ENCODE measurements at places on chromosomes 11 and 22.
A peak's percentile ranks its signal among the peaks of the same experiment; 100 is the strongest.

DNA sequence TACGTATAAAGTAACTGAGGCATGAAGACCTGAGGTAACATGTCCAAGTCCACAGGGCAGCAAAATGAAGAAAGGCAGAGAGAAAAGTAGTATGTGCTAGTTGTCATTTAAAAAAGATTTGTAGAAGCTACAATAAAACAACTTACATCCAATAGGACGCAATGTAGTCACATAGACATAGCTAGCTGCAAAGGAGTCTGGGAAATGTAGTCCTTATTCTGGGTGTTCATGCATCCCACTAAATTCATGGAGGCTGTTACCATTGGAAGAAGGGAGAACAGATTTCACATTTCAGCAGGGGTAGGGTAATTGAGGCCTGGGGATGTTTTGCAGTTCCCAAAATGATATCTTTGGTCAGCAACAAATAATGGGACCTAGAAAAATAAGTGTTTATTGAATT is 571.4 kb downstream of the MIAT start:
- no peaks in the 10 kb centered on the region for H3K36me3 ChIP-seq
- H3K4me3 ChIP-seq, result no peak overlapping the region
- DNase-seq, result no peak
- no peak overlapping the region for H3K27ac ChIP-seq
- peaks cover 3% of the 10 kb centered on the region for H3K27me3 ChIP-seq
- no peaks in the 10 kb centered on the region for H3K4me1 ChIP-seq

DNA sequence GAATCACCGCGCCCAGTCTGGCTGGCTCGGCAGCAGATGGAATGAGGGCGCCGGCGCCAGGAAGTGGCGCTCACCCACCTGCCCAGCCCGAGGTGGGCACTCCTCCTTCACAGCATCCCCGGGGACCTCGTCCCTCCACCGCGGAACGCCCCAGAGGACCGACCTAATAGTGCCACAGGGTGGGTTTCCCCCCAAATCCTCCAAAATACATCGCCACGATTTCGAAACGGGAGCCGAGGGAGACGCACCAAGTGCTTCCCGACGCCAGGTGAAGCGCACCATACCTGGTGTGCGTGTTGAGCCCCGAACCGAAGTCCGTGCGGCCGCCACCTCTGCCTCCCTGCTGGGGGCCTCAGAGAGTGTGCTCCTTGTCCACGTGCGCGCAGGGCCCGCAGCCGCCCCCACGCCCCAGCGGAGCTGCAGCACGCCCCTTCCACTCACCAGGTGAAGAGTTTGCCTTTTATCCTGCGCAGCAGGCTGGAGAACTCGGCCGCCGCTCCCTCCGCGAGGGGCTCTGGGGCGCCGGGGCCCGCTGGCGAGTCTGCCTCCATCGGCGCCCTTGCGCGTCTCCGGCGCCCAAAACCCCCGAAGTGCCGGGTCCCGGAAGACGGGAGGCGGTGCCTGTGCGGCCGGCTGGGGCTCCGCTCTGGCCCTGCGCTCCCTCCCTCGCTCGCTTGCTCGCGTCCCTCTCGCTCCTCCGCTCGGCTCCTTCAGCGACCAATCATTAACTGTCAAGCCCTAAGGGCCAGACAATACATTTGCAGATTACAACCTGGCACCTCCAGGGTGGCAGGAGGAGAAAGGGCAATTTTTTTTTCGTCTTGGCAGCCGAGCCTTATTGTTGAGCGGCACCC is at the start of gene SLC35F2:
TSS of gene SLC35F2 (minus strand) at position 571 of the 854 bp plus-strand sequence. CDS start at position 551, 20 bp downstream.
- H3K4me3 ChIP-seq, result peak within 1 kb of the TSS; percentile 93
- peaks cover 30% of the 10 kb centered on the region for H3K4me1 ChIP-seq
- H3K27ac ChIP-seq, result peak within 1 kb of the TSS; percentile 70
- no peaks in the 10 kb centered on the region for H3K36me3 ChIP-seq

DNA sequence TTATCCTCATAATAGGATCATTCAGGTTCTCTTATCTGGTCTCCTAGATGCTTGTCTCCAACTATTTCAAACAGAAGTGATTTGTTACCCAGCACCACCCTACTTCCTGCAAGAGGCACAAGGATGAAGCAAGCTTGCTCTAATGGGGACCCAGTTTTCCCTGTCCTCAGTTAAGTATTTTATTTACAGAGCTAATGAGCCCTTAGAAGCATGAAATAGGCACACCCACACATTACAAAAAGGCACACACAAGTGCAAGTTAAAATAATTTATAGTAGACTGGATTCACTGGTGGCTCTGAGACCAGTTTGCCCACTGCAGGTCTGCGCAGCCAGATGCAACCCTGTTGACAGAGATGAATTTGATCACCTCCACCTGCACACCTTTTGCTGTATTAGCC is 167.5 kb downstream of the KIRREL3 start:
- H3K4me1 ChIP-seq, result no peaks in the 10 kb centered on the region
- no peak for DNase-seq
- no peak overlapping the region for H3K27ac ChIP-seq

DNA sequence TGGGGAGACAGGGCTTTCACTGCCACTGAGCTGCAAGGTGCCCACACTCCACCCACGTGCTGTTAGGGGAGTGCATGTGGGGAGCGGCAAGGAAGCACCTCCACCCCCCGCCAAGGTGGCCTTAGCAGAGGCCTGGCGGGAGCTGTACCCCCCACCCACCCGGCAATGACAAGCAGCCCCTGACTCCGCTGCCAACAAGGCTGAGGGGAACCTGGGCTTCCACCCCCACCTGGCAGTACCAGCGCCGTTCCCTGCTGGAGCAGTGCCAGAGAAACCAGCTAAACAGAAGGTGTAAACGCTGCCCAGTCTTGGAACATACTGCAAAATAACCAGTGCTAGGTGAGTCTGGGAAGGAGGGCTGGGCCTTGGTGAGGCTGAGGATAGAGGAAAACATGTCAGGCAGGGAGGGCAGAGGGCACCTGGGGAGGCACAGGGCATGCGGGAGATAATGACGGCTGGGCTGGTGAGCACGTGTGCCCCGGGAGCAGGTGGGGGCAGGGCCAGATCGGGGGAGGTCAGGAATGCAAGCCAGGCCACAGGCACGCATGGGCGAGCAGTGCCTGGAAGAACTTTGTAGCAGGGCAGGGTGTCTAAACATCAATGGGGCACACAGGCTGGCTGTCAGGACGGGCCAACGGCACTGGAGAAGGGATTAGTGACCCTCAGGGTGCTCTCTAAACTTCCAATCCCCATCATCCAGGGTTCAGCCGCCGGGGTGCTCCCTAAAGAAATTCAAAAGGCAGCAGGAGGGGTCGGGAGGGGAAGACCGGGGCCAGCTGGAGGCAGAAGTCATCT is 6.6 kb downstream of the CERK start:
- H3K4me1 ChIP-seq, result peaks cover 63% of the 10 kb centered on the region
- no peak overlapping the region for H3K4me3 ChIP-seq
- H3K27ac ChIP-seq, result peak overlapping the region; percentile 84
- no peak for DNase-seq
- peaks cover 31% of the 10 kb centered on the region for H3K36me3 ChIP-seq

DNA sequence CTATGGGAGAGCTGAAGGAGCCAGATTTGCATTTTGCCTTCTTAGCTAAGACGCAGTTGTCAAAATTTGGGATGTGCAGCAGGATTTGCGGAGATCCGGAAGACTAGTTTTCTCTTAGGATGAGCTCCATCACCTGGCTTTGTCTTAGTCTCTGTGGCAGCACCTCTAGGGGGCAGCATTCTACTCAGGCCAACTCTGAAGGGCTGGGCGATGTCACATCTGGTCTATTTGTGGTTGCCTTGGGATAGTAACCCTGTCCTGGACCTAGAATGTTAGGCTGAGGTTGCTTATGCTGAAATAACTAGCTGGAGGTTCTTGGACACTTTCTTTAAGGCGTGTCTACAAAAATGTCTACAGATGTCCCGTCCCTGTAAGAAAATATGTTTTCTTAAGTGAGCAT is 116.2 kb downstream of the FAT3 start:
- H3K4me3 ChIP-seq, result no peak overlapping the region
- DNase-seq, result peak; percentile 0
- no peak overlapping the region for H3K27ac ChIP-seq
- H3K27me3 ChIP-seq, result no peaks in the 10 kb centered on the region
- H3K4me1 ChIP-seq, result no peaks in the 10 kb centered on the region
- no peaks in the 10 kb centered on the region for H3K36me3 ChIP-seq

DNA sequence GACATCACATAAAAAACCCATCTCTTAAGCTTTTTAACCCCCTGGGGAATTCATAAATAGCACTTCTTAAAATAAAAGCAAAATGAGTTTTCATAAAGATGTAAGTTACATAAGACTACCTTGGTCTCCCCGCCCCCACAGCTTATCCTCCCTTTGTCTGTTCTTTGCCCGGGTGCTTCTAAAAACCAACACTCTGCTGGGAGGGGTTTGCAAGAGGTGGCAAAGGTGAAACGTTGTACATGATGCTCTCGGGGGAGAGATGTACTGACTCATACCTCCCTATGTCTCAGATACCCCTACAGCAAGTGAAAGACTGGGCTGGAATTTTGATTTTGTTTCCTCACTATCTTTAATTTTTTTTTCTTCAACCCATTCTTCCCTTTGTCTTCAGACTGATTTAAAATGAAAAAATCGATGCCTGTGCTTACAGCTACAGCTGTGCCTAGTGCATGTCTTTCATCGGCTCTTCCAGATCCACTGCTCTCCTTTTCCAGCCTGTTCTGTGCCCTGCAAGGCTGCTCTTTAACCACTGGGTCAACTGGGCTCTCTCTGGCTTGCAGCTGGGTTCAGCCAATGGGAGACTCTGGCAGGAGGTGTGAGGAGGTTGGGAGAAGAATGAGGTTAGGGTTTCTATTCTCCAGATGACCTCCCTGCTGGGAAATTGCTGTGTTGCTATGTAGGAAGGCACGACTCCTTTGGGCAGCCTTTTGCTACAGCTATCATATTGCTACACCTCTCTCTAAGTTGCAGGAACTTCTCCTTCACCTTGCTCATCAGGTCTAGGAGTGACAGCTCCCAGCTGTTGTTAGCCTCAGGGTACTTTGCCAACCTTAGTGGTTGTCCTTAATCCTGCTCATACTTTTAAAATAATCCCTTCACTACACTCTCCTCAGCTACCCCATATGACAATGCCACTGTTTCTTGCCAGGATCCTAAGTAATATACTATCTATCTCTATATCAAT is 266.5 kb downstream of the TENM4 start:
- no peaks in the 10 kb centered on the region for H3K27me3 ChIP-seq
- H3K4me1 ChIP-seq, result no peaks in the 10 kb centered on the region
- no peak for DNase-seq
- no peaks in the 10 kb centered on the region for H3K36me3 ChIP-seq
- H3K27ac ChIP-seq, result no peak overlapping the region

DNA sequence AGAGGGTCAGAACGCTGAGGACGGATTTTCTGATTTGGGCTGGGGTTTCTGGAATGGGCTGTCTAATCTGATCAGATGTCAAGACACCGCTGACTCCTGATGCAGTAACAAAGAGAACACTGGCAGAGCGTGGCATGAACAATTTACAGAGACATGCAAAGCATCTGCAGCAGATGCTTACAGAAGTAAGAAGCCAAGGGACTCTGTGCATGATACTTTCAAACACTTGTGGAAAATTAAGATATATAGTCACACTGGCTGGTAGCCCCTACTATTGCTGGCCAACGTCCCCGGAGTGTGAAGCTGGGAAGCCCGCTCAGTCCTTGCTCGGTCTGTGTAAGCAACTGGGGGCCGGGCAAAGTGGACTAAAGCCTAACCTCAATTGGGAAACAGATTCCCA is 903.7 kb downstream of the BRD1 start:
- no peaks in the 10 kb centered on the region for H3K27me3 ChIP-seq
- H3K27ac ChIP-seq, result no peak overlapping the region
- DNase-seq, result no peak
- no peaks in the 10 kb centered on the region for H3K36me3 ChIP-seq
- H3K4me1 ChIP-seq, result no peaks in the 10 kb centered on the region

DNA sequence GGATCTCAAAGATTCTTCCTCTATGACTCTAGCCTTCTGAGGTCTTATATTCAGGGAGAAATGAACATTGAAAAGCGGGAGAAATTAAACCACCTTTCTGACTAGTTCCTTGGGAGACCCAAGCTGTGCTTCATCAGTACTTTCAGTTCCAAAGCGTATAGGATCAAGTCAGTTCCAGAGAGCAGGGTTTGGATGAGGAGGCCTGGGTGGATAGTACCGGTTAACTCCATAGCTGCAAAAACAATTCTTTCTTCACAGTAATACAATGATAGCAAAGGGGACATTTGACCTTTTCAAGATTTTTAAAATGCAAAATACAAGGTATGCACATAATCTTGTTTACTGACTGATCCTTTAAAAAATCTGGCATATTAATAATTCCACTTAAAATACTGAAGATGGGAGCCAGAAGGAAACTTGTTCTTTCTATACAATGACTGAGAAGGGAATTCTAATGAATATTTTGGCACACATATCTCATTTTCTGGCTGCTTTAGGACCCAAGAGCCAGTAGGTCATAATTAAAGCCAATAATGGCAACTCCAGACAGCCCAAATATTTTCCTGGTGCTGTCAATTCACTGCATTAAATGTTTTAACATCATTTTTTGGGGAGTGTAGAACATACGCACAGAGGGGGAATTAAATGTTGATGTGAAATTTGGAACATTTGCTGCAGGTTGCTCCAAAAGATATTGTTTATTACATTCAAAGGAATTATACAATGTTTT is 16.0 kb downstream of the ADM start:
- peaks cover 9% of the 10 kb centered on the region for H3K27me3 ChIP-seq
- DNase-seq, result no peak
- no peak overlapping the region for H3K27ac ChIP-seq
- no peaks in the 10 kb centered on the region for H3K4me1 ChIP-seq
- H3K4me3 ChIP-seq, result no peak overlapping the region

DNA sequence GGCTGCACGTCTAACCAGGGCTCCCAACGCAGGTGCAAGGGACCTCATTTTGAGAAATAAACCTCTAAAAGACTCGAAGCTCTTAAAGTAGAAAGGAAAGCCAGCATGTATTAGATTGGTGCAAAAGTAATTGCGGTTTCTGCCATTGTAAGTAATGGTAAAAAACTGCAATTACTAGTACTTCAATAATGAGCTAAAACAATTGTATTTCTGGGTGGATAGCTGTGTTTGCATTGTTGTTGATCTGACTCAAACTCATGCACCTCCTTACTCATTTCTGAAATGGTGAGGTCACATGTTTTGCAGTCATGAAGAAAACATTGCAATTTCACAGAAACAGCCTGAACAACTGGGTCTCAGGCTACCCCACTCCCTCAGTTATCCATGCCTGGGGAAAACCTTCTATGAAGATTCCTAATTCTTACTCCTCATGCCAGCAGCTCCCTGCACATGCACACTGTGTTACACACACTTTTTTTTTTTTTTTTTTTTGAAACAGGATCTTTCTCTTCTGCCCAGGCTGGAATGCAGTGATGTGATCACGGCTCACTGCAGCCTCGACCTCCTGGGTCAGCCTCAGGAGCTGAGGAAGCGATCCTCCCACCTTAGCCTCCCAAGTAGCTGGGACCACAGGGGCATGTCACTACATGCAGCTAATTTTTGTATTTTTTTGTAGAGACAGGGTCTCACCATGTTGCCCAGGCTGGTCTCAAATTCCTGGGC is 24.6 kb downstream of the VWCE start:
- no peaks in the 10 kb centered on the region for H3K4me1 ChIP-seq
- no peaks in the 10 kb centered on the region for H3K36me3 ChIP-seq
- H3K27ac ChIP-seq, result no peak overlapping the region
- no peak overlapping the region for H3K4me3 ChIP-seq
- DNase-seq, result no peak

GRCh38 chr22:48506506-48507145 is 1321.0 kb downstream of the BRD1 start:
- H3K4me1 ChIP-seq, result no peaks in the 10 kb centered on the region
- H3K27me3 ChIP-seq, result no peaks in the 10 kb centered on the region
- no peak for DNase-seq
- no peak overlapping the region for H3K27ac ChIP-seq
- H3K4me3 ChIP-seq, result no peak overlapping the region

- no peak overlapping the region for H3K4me3 ChIP-seq
- H3K36me3 ChIP-seq, result no peaks in the 10 kb centered on the region
- H3K27me3 ChIP-seq, result no peaks in the 10 kb centered on the region
- DNase-seq, result no peak
- H3K4me1 ChIP-seq, result peaks cover 7% of the 10 kb centered on the region
- no peak overlapping the region for H3K27ac ChIP-seq
These were observed 6.9 kb upstream of the APOBEC3G start for GRCh38 chr22:39070186-39070585.

All from CD4-positive, CD25-positive, alpha-beta regulatory T cell (primary cell).